ENCODE measurements at places on chromosomes 13 and 19.

DNA sequence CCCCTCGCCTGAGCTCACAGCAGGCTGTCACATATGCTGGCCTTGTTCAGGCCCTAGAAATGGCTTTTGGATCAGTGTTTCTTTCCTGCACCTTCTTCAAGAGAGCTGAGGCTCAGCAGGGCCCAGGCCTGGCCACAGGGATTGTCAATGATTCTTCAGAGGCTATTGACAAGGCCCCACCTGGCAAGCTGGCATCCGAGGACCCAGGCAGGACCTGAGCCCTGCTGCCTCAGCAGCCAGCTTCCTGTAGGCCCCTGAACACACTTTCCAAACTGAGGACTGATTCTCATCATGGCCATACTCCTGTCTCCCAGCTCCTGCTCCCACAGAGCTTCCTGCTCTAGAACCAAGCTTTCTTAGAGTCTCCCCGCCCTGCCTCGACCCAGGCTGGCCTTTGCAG, 136.8 kb downstream of the UQCRFS1 start:
- no peak for DNase-seq

DNA sequence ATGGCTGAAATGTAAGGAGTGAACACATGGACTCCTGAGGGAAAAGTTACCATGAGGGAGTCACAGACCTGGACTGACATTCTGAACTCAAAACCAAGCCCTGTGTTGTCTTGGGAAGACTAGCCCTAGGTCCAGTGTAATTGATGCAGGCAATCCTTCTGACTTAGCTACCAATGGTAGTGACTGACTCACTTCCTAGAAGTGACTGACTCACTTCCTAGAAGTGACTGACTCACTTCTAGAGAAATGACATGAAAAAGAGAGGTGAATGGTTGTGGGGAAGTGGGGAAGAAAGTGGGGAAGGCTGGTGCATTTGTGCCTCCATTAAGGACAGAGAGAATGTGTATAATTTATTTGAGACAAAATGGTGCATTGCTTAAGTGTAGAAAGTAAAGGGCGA, 49.9 kb downstream of the EDNRB start:
- peak; percentile 77 for DNase-seq

- no peak for DNase-seq
These were observed 3.5 kb downstream of the FFAR2 start for GRCh38 chr19:35451338-35452096.

DNA sequence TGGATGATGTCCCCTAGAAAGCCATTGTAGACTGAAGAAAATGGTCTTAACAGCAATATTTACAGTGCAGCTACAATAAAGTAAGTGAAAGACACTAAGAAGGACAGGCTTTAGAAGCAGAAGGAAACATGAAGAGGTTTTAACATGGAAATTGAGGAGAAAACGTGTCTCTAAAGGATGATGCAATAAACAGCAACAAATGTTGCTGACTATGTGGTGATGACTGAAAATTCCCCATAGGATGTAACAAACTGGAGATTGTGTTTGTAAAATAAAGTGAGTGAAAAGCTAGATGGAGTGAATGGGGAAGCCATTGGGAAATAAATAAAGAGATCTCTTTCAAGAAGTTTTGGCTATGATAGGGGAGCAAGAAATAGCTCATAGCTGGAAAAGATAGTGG, 186.7 kb upstream of the IPO5 start:
- DNase-seq, result peak; percentile 28

- DNase-seq, result no peak
These were observed 14.4 kb upstream of the RUBCNL start for GRCh38 chr13:46401432-46401831.

DNA sequence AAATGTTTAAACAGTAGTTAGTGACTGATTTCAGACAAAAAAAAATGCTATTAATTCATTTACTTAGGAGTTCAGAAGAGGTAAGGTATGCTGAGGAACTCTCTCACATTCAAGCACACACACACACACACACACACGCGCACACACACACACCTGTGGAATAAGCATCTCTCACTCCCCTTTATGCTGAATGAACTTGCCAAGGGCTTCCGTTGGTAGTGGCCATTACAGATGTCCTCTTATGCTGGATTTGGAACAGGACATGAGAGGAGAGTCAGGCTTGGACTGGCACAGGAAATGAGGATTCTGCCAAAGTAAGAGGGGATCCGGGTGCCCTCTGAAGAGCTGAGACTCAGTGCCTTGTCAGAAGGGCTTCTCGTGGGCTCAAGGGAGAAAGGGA, 463.4 kb upstream of the MIR17HG start:
- DNase-seq, result no peak

DNA sequence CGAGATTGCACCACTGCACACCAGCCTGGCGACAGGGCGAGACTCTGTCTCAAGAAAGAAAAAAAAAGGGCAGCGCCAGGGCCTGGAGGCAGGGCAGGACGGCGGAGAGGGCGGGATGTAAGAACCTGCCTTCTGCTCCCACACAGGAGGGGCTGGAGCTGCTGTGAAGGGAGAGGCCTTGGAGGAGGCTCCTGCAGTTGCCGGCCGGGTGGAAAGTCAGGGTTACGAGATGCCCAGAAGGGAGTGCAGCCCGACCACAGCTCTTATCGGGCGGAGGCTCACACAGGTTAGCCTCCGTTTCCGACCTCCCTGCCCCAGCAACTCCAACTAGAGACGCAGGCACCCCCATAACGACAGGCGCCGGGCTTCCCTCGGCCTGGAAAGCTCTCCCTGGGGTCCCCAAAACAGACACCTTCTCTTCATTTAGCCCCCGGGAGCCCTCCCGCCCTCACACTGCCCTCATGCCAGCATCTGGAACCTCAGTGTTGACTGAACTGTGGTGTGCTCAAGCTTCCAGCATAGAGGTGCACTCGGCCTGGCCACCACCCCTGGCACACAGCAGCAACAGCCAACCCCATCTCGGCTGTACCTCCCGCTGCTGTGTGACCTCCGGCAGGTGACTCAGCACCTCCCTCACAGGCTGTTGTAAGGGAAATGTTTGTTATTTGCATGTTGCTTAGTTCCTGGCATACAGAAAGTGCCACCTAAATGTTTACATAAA, 1.4 kb downstream of the PLPP2 start:
- DNase-seq, result peak; percentile 15

DNA sequence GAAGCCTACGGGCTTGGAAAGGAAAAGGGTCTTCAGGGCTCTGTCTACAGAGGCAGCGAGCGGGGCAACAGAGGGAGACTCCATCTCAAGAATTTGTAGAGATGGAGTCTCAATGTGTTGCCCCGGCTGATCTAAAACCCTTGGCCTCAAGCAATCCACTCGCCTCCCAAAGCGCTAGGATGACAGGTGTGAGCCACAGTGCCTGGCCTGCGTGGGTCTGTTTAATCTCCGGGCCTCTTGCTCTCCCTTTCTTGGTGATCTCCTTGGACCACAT, 8.1 kb downstream of the RPS9 start:
- DNase-seq, result peak; percentile 30

DNA sequence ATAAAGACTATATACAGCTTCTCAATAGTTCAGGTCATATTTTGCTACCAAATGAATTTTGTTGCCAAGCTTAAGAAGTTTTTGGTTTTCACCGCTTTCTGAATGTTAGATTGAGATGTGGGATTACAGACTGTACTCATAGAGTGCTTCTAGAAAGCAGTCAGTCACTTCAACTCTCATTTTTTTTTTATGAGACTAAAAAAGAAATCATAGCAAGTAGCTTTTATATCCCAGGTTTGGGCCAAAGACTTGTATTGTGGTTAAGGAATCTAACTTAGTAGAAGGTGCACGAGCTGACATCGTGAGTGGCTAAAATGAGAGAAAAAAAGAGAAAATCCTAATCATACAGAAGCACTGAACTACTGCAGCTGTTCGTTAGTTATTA, 2.2 kb upstream of the USPL1 start:
- DNase-seq, result peak; percentile 15

DNA sequence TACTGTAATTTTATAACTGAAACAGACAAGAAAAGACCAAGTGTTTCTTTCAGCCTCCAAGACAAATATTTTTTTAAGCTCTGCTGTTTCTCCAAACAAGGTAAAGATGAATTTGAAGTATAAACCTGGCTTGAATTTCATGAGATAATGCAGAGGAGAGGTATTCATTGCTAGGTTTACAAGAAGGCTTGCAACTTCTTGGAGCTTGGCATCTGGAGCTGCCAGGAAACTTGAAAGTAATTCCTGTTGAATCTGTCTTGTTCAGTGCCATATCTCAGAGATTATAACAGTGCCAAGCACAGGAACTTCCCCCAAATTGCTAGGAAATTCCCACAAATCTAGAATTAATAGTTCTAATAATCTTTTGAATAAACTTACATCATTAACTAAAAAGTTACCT, 70.9 kb downstream of the CDK8 start:
- no peak for DNase-seq

DNA sequence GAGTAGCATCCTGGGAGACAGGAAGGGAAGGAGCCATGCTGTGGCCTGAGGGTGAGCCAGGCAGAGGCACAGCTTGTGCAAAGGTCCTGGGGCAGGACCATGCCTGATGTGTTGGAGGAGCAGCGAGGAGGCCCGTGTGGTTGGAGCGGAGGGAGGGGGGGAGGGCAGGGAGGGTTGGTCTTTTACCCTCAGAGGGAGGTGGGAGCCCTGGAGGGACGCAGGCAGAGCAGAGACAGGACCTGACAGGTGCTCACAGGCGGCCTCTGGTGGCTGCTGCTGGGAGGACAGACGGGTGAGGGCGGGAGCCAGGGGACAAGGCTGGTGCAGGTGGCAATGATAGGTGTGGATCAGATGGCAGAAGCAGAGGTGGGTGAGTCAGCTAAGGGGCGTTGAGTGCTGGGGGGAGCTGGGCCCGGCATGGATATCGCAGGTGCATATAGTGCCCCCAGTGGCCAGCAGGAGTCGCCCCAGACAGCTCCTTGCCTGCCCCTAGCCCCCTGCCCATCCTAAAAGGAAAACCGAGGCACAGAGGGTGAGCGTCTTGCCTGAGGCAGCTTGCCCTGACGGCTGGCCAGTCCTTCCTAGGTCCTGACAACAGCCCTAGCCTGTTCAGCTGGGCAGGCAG, 9.8 kb upstream of the GNA15 start:
- peak; percentile 37 for DNase-seq

DNA sequence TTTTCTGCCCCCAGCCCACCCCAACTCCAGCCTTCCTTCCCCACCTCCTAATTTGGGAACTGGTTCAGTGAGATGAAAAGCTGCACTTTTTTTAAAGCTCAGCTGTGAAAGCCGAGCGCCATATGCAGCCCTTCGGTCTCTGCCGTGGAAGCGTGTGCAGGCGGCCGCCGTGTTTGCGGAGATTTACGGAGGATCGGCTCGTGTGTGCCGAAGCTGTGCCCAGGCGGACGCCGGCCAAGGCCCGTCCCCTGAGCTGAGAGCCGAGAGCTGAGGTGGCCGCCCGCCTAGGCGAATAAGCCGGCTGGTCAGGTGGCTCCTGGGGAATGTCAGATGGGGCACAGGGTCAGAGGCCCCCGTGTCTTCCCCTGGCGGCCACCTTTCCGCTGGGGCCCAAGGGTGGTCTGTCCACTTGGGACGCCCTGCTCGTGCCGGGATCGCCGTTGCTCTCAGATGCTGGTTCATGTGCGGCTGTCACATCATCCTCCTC, 78.7 kb downstream of the ZNF536 start:
- no peak for DNase-seq

DNA sequence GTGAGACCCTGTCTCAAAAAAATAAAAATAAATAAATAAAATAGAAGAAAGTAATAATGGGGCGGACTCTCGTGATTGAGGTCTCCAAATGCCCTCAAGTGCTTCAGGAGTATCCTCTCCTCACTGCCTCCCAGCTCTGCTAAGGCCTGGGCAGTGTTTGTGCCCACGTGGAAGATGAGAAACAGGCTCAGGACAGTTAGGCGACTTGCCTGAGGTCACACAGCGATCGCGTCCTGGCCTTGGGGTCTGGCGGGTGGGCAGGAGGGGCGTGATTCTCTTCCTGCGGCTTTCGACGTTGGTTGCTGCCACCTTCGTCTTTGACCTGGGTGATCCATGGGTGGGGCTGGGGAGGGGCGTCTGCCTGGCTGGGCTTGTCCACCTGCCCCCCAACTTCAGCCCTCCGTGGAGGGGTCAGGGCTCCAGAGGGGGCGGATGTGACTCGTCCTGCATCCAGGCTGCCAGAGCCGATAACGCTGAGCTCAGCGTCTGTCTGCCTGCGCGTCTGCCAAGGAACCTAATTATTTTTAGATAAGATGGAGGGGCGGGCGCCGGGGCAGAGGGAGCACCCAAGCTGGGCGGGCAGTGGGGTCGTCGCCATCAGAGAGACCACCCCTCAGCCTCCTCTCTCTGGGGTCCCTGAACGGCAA, 56.9 kb downstream of the NFIC start:
- DNase-seq, result peak; percentile 41

GRCh38 chr19:275000-275399, 16.2 kb downstream of the PLPP2 start:
- DNase-seq, result no peak

GRCh38 chr13:90918536-90918935, 429.0 kb upstream of the MIR17HG start:
- DNase-seq, result peak; percentile 45

DNA sequence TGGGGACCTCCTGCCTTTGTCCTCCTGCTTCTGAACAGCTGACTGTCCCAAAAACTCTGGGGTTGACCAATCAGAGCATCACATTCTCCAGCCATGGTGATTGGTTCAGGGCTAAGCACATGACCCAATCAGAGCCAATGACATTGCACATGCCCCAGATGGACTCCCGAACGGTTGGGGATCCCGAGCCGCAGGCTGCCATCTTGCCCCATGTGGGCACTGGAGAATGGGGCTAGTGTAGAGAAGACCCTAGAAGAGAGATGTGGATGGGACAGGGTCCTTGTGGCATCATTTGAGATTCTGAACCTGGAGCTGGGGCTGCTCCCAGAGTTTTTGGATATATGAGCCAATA, 31.3 kb upstream of the PEPD start:
- DNase-seq, result no peak

DNA sequence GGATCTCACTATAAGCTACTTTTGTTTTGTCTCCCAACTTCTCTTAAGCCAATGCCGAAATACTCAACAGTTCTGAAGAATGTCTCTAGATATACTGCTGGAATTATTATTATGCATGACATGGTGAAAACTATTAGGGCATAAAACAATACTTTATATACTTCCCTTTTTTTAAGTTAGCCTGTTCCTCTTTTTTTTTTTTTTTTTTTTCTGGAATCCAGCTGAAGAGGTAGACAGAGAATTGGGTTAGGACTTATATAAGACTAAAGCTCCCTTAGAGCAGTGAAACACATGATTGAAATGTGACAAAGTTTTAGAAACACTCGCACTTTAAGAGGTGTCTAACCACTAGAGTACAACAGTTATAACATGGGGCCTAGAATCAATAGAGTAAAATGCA, 850.9 kb upstream of the PCDH9 start:
- DNase-seq, result no peak

Measured in fibroblast of mammary gland (primary cell).